ENCODE measurements at places on chromosomes 16 and 17.

DNA sequence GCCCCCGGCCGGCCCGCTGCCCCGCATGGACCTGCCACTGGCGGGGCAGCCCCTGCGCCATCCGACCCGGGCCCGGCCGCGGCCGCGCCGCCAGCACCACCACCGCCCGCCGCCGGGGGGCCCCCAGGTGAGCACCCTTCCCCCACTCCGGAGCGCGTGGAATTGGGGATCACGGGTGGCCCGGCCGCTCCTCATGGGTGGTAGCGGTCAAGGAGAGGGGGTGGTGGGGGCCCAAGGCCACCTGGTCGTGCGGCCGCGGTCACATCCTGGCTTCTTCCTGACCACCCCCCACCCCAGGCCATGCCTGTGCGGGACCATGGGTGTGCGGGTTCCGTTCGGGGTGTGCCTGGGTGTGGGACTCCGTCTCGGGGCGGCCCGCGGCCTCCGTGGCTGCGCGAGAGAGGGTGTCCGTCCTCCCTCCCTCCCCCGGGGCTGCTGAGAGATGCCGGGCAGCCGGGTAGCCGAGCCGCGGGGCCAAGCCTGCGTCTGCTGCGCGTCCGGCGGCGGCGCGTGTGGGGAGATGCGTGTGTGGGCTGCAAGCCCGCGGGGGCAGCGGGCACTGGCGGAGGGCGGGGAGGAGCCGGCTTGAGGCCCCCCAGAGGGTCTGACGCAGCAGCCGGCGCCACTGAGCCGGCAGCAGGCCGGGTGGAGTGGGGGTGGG, 6.8 kb downstream of the ACD start:
- DNase-seq = peak; percentile 23

GRCh38 chr17:1745513-1746020, 2.9 kb downstream of the SERPINF2 start:
- DNase-seq = no peak

DNA sequence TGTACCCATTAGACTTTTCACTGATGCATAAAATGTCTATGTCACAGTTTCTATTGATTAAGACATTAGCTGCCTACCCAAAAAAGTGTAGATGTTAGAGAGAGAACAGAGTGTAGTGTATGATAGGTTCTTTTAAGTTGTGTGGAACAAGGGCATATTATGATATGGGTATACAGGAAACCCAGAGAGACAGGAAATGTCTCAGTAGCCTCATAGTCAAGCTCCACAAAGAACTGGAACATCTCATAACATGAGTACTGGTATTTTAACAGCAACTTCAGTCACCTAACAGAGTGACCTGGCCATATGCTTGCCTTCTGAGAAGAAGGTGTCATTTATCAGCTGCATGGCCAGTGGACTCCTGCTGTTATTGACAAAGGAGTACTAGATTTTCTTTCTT, 128.1 kb downstream of the RGS9 start:
- DNase-seq = no peak

- DNase-seq = no peak
Measured at GRCh38 chr16:29736112-29736511, 9.7 kb downstream of the C16orf54 start.

GRCh38 chr17:16987066-16987829, 15.3 kb upstream of the TNFRSF13B start:
- DNase-seq = no peak

- DNase-seq = peak; percentile 79
Measured at GRCh38 chr17:79042421-79043190, 18.6 kb downstream of the C1QTNF1 start.

GRCh38 chr17:69822314-69822875, 252.6 kb upstream of the KCNJ16 start:
- no peak for DNase-seq

- DNase-seq = peak; percentile 64
Measured at GRCh38 chr17:36935671-36936454, 1.4 kb upstream of the LHX1 start.

Measured in urothelium cell line (cell line).